ENCODE measurements at places on chromosomes 1 and 21.

- H3K36me3 ChIP-seq, result peaks cover 9% of the 10 kb centered on the region
- peaks cover 48% of the 10 kb centered on the region for H3K4me1 ChIP-seq
- no peak for ATAC-seq
- H3K27me3 ChIP-seq, result no peaks in the 10 kb centered on the region
These were observed 38.9 kb downstream of the SPRTN start for GRCh38 chr1:231376875-231377549.

- H3K4me3 ChIP-seq, result no peak overlapping the region
- H3K27ac ChIP-seq, result no peak overlapping the region
- H3K4me1 ChIP-seq, result peaks cover 36% of the 10 kb centered on the region
- H3K27me3 ChIP-seq, result no peaks in the 10 kb centered on the region
- ATAC-seq, result no peak
These were observed 50.2 kb downstream of the AZIN2 start for GRCh38 chr1:33131191-33131590.

DNA sequence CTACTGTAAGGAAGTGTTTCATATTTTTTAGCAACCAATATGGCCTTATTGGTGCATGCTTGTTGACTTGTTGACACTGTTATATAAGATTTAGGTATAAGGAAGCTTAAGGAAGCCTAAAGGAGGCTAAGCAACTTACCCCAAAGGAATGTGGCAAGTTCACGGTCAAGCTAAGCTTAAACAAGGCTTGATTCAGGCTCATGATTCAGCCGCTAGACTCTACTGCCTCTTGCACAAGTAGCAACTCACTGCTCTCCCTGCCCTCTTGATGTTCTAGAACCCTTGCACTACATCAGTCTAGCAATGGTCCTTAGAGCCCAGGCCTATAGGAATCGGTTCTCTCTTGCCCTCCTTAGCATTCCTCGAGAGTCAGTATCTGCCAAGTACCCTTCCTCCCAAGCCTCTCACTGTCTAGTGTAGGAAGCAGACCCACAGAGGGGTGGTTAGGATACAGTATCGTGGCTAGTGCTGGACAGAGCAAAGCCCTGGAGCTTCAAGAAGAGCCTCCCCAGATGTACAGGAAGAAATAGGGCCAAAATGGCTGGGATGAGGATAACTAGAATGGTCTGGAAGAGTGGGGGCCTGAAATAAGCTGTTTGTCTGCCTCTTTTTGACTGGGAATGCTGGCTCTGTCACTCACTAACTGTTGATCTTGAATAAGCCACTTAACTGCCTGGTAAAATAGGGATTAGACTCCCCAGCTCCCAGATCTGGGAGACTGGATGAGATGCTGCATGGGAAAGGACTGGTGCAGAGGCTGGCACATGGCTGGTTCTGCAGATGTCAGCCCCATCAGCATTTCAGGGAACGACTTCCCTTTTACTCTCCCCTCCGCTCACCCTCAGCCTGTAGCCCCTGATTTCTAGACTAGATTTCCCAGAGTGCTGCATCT, 122.2 kb downstream of the NAV1 start:
- ATAC-seq, result no peak
- no peaks in the 10 kb centered on the region for H3K4me1 ChIP-seq
- peaks cover 19% of the 10 kb centered on the region for H3K27me3 ChIP-seq
- H3K36me3 ChIP-seq, result no peaks in the 10 kb centered on the region

- no peak for ATAC-seq
- H3K36me3 ChIP-seq, result no peaks in the 10 kb centered on the region
- no peak overlapping the region for H3K4me3 ChIP-seq
- H3K27me3 ChIP-seq, result peaks cover 17% of the 10 kb centered on the region
- H3K27ac ChIP-seq, result no peak overlapping the region
These were observed 51.0 kb downstream of the CASQ2 start for GRCh38 chr1:115717541-115717940.

GRCh38 chr21:32112195-32112594, 166.7 kb downstream of the MIS18A start:
- H3K27me3 ChIP-seq, result peaks cover 10% of the 10 kb centered on the region
- H3K4me3 ChIP-seq, result no peak overlapping the region
- H3K36me3 ChIP-seq, result no peaks in the 10 kb centered on the region
- ATAC-seq, result peak; percentile 20

DNA sequence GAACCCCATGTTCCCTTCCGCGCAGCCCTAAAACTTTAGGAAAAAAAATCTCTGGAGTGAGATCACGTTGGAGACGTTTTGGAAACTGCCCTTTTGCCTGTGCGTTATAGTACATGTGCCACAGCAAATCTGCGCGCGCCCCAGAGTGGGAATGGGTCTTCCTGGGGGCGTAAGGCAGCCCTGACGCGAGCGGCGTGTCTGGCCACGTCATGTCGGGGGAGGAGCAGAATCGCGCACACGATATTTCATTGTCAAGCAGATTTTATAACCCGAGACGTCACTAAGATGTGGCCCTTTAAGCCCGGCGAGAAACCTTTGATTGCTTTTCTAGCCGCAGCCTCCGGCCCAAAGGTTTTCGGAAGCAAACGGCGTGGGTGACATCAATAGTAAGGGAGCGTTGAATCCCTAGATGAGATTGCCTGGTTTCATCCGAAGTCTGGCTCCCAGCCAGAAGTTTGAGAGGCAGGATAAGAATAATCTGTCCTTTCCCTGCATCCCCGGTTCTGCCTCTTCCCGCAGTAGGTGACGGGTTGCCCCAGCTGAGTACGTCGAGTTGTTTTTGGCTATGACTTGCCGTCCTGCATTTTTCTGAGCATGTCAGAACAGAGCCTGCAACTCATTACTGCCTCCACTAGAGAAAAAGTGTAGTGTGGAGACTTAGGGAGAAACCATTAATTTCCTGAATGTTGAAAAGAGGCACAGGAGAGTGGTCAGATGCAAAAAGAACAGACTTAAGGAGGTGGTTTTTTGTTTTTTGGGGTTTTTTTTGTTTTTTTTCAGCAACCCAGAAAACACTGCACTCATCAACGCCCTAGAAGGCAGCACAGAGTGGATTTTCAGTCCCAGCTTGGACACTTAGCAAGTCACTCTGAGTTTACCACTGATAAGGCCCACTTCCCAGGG, 817 bp upstream of the PMVK start:
- ATAC-seq, result peak; percentile 90
- H3K27ac ChIP-seq, result peak overlapping the region; percentile 99
- peaks cover 57% of the 10 kb centered on the region for H3K4me1 ChIP-seq
- no peaks in the 10 kb centered on the region for H3K36me3 ChIP-seq
- no peaks in the 10 kb centered on the region for H3K27me3 ChIP-seq

DNA sequence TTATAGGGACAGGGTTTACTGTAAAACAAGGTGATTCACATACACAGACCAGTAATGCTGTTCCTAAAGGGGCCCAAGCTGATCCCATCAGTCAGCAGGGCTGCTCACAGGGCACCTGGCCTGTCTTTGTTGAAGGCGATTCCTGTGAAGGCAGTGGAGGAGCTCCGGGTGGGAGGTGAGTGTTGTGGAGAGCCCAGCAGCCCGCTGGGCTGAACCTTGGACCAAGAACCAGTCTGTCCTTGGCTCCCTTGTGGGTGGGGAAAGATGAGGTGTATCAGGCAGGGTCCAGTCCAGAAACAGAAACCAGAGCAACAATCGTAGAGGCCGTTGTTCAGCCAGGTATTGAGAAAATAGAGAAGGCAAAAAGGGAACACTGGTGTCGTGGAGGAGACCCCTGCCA, 12.5 kb downstream of the PDXK start:
- no peak for ATAC-seq
- H3K27me3 ChIP-seq, result no peaks in the 10 kb centered on the region
- H3K36me3 ChIP-seq, result peaks cover 14% of the 10 kb centered on the region
- H3K4me1 ChIP-seq, result peaks cover 51% of the 10 kb centered on the region
- no peak overlapping the region for H3K27ac ChIP-seq

DNA sequence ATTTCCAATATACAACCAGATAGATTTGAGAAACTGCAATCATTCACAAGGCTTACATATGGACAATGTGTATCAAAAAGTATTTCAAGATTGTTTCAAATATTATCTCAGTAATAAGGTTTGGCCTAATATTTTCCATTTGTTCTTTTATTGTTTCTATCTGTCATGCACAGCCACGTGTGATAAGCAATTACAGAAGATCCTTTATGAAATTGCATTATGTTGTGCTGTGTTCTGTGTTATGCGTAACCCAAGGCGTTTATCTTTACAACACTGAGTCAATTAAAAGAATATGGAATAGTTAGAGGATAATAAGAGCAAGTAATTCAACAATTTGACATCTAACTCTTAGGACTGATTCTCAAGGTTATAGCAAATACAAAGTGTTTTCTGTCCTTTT, 1009.3 kb upstream of the PRMT6 start:
- H3K27ac ChIP-seq, result no peak overlapping the region

DNA sequence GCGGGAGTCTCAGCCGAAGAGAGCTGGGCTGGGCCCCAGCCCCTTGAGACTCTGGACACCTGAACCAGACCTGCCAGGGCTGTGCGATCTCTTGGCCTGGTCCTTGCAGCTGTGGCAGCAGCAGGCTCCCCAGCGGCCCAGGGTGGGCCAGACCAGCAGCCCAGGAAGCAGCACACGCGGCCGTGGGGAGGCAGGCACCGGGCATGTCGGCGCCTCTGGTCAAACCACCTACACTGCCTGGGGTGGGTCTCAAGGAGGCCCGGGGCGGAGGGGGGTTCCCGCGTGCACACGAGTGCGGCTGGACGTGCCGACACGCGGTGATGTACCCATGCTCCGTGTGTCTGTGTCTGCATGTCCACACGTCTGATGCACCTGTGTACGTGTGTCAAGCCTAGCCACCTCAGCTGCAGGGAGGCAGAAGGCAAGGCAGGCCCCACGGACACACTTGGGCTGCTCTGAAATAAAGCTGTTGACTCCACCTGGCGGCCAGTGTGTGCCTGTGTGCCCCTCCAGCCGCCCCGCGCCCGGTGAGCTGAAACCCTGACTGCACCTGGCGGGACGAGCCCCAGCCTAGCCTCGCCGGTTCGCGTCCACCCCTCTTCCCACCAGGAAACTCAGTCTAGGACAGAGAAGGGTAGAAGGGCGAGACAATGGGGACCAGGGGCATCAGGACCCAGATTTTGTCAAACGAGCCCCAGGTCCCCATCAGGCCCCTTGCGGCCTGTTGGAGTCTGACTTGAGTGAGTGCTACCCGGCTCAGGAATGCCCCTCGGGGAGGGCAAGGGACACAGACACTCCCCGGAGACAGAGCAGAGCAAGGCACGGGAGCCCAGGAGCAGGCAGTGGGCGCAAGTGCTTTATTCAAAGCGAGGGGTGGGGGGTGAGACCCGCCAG, 11.6 kb downstream of the SCNN1D start:
- H3K4me1 ChIP-seq, result peaks cover 18% of the 10 kb centered on the region
- H3K36me3 ChIP-seq, result no peaks in the 10 kb centered on the region
- H3K4me3 ChIP-seq, result no peak overlapping the region
- H3K27ac ChIP-seq, result no peak overlapping the region

GRCh38 chr1:28365864-28366263, 3.7 kb upstream of the PHACTR4 start:
- no peak for ATAC-seq
- H3K4me3 ChIP-seq, result no peak overlapping the region
- no peaks in the 10 kb centered on the region for H3K36me3 ChIP-seq
- no peaks in the 10 kb centered on the region for H3K27me3 ChIP-seq

DNA sequence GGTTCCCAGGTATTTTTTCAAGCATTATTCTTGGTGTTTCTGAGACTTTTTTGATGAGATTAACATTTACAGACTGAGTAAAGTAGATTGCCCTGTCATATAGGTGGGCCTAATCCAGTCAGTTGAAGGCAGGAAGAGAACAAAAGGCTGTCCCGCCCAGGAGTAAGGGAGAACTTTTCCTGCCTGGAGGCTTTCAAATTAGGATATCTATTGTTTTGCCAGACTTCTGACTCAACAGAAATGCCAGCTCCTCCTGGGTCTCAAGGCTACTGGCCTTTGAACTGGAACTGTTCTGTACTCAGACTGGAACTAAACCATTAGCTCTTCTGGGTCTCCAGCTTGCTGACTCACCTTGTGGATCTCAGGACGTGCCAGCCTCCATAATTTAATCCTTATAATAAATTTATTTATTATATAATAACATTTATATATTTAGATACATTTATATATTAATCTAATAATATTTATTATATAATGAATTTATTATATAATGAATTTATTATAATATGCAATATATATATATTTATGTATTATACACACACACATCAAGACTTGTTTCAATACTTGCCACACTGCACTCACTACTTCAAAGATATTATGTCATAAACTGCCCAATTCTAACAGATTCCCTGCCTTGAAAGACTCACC, 510.8 kb upstream of the B3GALT2 start:
- H3K27ac ChIP-seq, result no peak overlapping the region
- ATAC-seq, result no peak
- H3K4me3 ChIP-seq, result no peak overlapping the region
- H3K36me3 ChIP-seq, result no peaks in the 10 kb centered on the region
- no peaks in the 10 kb centered on the region for H3K27me3 ChIP-seq
- no peaks in the 10 kb centered on the region for H3K4me1 ChIP-seq

- no peak overlapping the region for H3K27ac ChIP-seq
- no peaks in the 10 kb centered on the region for H3K27me3 ChIP-seq
- H3K4me3 ChIP-seq, result no peak overlapping the region
- no peaks in the 10 kb centered on the region for H3K36me3 ChIP-seq
- no peak for ATAC-seq
These were observed 86.8 kb downstream of the MATN1 start for GRCh38 chr1:30636621-30637020.

DNA sequence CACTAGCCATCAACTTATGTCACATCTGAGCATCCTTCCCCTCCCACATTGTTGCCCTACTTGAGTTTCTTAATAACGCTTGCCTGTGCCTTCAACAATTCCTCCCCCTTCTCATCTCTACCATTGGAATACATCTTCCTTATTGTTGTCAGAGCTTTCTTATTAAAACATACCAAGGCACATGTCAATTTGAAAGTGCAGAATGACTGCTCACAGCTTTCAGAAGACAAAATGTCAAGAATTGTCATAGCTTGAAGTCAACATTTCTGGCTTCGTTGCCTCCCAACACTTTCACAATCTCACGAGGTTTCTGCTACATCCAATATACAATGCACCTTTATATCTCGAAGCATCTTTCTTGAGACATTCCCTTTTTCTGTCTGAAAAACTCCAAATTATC, 279.9 kb downstream of the LRRC7 start:
- H3K4me3 ChIP-seq, result no peak overlapping the region
- no peaks in the 10 kb centered on the region for H3K36me3 ChIP-seq
- no peak overlapping the region for H3K27ac ChIP-seq
- H3K4me1 ChIP-seq, result no peaks in the 10 kb centered on the region

DNA sequence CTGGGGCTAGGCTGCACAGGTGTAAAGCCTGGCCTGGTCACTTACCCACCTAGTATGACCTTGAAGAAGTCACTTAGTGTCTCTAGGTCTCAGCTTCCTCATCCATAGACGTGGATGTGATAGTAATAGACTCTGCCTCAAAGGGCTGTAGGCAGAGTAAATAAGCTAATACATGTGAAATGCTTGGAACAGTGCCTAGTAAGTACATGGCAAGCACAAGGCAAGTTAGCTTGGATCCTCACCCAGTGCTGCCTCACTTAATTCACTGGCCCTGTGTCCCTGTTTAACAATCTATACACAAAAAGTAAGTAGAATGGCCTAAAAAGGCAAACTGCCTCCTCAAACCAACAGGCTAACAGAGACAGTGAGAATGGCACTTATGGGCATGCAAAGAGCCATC, 167.8 kb downstream of the PIGK start:
- no peaks in the 10 kb centered on the region for H3K27me3 ChIP-seq
- H3K4me3 ChIP-seq, result no peak overlapping the region
- no peak overlapping the region for H3K27ac ChIP-seq
- ATAC-seq, result no peak

GRCh38 chr1:113946678-113947387, 17.7 kb downstream of the HIPK1 start:
- ATAC-seq, result no peak
- no peaks in the 10 kb centered on the region for H3K27me3 ChIP-seq
- H3K4me3 ChIP-seq, result no peak overlapping the region

Measured in stimulated activated memory B cell treated with anti-CD40 and anti-IgM and Interleukin-4, amounts not matched to agents 10 μg/mL and 1 μg/mL and 100 μg/mL, for 72 hours (primary cell).